ENCODE measurements at places on chromosomes 5 and 9.

GRCh38 chr5:181173420-181174342, 26.3 kb downstream of the OR2V2 start:
- no peak for DNase-seq

GRCh38 chr5:19903611-19904010, 84.4 kb downstream of the CDH18 start:
- no peak for DNase-seq

DNA sequence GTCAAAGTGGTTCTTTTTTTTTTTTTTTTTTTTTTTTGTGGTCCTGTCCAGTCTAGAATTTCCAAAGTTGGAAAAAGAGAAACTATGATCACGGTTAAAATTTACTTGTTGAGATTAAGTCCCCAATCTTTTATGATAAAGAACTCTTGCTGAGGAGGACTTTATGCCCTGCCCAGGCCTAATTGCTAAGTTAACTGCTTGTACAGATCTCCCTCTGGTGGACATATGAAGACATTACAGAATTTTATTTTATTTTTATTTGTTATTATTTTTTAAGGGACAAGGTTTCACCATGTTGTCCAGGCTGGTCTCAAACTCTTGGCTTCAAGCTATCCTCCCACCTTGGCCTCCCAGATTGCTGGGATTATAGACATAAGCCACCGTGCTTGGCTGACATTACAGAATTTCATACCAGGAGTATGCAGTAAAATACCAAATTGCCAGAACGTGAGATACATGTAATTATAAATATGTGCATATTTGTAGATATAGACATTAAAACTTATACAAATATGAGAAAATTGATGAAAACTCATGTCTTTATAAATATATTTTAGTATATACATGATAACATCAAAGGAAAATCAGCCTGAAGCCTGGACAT, 91.2 kb downstream of the RFK start:
- DNase-seq = no peak

DNA sequence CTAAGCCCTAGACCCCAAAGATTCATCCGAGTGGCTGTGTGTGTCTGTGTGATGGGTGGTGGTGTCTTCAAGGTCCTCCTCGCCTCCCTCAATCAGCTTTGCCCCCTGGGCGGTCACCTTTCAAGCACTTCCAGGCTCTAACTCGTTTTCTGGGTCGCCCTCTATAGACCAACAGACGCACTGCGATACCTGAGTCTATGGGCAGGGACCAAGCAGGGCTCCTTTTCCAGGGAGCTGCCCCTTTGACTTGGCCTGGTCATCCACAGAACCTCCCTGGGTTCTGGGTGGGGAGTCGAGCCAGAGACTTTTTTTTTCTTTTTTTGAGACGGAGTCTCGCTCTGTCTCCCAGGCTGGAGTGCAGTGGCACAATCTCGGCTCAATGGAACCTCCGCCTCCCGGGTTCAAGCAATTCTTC, 1.1 kb downstream of the SLC27A4 start:
- no peak for DNase-seq

- DNase-seq = no peak
These were observed 59.6 kb downstream of the BARX1 start for GRCh38 chr9:93895535-93895934.
